ENCODE measurements at places on chromosomes 2 and 18. TPM values are rescaled to one million over a fixed set of nuclear protein-coding genes. Genes with fewer than 3 reads are reported as not detected.
A peak's percentile ranks its signal among the peaks of the same experiment; 100 is the strongest.

DNA sequence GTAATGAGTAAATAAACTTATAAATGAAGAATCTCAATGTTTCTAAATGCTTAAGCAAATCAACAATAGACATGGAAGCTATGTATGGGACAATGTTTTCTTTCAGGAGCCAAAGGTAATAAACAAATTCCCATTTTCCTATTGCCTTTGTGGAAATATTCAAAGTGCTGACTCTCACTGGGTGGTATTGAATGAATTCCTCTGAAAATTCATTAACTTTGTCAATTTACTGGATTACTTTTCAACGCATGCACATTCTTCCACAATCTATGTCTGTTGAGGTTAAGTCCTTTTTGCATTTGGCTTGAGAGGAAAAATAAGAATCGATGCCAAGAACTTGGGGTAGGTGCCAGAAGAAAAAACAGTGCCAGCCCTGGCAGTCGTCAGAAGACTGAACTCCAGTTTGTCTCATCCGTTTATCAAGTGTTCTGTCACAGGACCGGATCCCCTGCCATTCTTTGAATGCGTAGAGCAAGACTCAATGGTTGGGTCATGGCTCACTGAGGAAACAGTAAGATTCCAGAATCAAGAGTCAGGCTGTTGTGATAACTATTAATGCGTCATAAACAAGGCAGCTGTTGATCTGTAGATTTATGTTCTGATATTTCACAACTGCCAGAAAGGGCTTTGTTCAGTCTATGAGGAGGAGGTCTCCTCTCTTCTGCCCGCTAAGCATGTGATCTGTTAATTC, 133.3 kb downstream of the GFPT1 start:
- peak overlapping the region; percentile 56 for H3K27ac ChIP-seq
- no peak overlapping the region for H3K4me3 ChIP-seq
- H3K36me3 ChIP-seq = peaks cover 5% of the 10 kb centered on the region

GRCh38 chr18:24518596-24518995, 58.2 kb downstream of the HRH4 start:
- no peak overlapping the region for H3K4me3 ChIP-seq
- DNase-seq = no peak
- H3K27me3 ChIP-seq = peaks cover 23% of the 10 kb centered on the region
- H3K36me3 ChIP-seq = no peaks in the 10 kb centered on the region
- no peaks in the 10 kb centered on the region for H3K4me1 ChIP-seq

GRCh38 chr18:76205906-76206305, 289.1 kb downstream of the ZNF516 start:
- H3K36me3 ChIP-seq = no peaks in the 10 kb centered on the region
- H3K27ac ChIP-seq = no peak overlapping the region
- H3K4me3 ChIP-seq = no peak overlapping the region
- H3K4me1 ChIP-seq = no peaks in the 10 kb centered on the region

DNA sequence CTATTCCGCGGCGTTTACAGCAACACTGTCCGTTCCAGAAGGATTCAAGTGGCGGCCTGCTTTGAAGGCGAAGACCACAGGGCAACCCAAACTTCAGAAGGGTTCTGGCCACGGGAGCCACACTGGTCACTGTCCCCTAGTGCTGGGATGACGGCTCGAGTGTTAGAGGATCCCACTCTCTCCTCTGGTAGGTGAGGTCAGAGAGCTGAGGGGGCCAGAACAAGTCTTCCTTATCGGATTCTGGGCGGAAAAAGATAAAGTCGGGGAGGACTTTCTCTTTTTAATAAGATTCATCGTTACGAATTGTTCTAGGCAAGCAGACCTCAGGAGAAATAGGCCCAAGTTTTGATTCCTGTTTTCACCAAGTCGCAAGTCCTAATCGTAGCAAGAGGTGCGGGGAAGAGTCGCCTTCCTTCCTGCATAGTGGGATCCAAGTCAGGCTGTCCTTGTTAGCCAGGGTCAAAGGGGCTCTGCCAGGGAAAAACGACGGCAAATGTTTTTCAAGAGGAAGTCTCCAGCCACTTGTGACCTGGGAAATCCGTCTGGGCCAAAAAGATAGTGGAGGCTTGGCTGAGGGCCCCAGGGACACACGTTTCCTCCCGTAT, 864 bp upstream of the MYL12A start:
- H3K4me1 ChIP-seq = peaks cover 6% of the 10 kb centered on the region
- H3K27ac ChIP-seq = peak overlapping the region; percentile 97
- DNase-seq = no peak
- H3K27me3 ChIP-seq = no peaks in the 10 kb centered on the region
- peak overlapping the region; percentile 84 for H3K4me3 ChIP-seq

- H3K27ac ChIP-seq = no peak overlapping the region
- H3K27me3 ChIP-seq = peaks cover 14% of the 10 kb centered on the region
- no peaks in the 10 kb centered on the region for H3K36me3 ChIP-seq
Observed at GRCh38 chr18:10511236-10511635, 14.6 kb upstream of the NAPG start.

GRCh38 chr2:146661473-146662096, 1183.2 kb upstream of the ACVR2A start:
- no peaks in the 10 kb centered on the region for H3K36me3 ChIP-seq
- no peak overlapping the region for H3K27ac ChIP-seq
- no peaks in the 10 kb centered on the region for H3K27me3 ChIP-seq
- no peak overlapping the region for H3K4me3 ChIP-seq

Gene OBSL1
- polyA plus RNA-seq = 51.8 TPM

Gene GAD1
- polyA plus RNA-seq = not detected

Gene SKOR2
- not detected for polyA plus RNA-seq

Gene MC4R
- polyA plus RNA-seq = 0.14 TPM

Measured in IMR-90 (cell line).